ENCODE measurements at places on chromosomes 1 and 21. TPM values are rescaled to one million over a fixed set of nuclear protein-coding genes. Genes with fewer than 3 reads are reported as not detected.

Gene TPTE
- not detected for total RNA-seq

Gene CIART
- total RNA-seq = 3.1 TPM

Gene ADAM30
- not detected for total RNA-seq

Gene OR2AK2
- total RNA-seq = not detected

Gene PLA2G2F
- not detected for total RNA-seq

Gene OR10Z1
- not detected for total RNA-seq

Gene BLACAT1
- total RNA-seq = 0.36 TPM

Gene CDK18
- total RNA-seq = 4.6 TPM

Gene FMN2
- 3.9 TPM for total RNA-seq

Gene RHBDL2
- total RNA-seq = 0.74 TPM

Gene AMY2A
- not detected for total RNA-seq

Measured in omental fat pad (tissue), 4 donors.